Cerebellar nuclear complex (tissue), 1 donor: ENCODE measurements at places on chromosomes 4 and X.

DNA sequence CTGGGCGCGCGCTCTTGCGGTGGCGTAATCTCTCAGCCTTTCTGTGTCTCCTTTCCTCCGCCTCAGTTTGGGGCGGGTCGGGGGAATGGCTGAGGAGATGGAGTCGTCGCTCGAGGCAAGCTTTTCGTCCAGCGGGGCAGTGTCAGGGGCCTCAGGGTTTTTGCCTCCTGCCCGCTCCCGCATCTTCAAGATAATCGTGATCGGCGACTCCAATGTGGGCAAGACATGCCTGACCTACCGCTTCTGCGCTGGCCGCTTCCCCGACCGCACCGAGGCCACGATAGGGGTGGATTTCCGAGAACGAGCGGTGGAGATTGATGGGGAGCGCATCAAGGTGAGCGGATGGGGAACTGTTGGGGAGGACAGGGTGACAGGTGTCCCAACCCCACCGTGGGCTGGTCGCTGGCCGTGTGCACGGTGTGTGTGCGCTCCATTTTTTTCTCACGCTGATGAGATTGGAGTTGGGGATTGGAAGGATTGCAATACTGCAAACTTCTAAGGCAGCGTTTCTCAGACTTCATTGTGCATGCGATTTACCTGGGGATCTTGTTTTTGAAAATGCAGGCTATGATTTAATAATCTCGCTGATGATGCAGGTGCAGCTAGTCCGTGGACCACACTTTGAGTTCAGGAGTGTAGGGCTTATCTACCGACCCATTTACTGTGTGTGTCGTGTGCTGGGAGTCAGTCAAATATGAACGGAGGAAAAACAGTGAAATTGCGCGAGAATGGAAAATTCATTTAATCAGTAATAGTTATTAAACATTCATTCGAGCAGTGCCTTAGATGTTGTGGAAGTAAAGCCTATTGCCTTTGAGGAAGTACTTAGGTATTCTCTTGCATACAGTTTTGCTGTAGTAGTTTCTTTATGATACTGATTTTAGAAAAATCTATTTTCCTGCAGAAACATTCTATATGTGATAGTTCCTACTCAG lies at the start of gene RAB33B:
RAB33B (plus strand) TSS at position 11 of the 935 bp plus-strand sequence; CDS start at position 86, 75 bp downstream.
- no peak for DNase-seq

DNA sequence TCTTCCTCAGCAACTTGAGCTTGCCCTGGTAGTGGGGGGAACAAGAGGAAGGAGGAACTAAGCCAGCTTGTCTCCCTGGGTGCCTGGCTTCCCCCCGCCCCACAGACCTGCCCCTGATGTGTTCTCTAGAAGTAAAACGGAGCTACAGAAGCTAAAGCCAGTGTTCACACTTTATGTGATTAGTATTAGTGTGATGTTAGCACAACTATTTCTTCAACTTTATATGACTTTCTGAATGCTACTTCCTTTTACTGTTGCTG lies 10.7 kb downstream of the RGS12 start:
- DNase-seq = no peak

GRCh38 chr4:57159866-57160265 lies 49.7 kb upstream of the IGFBP7 start:
- DNase-seq = no peak

DNA sequence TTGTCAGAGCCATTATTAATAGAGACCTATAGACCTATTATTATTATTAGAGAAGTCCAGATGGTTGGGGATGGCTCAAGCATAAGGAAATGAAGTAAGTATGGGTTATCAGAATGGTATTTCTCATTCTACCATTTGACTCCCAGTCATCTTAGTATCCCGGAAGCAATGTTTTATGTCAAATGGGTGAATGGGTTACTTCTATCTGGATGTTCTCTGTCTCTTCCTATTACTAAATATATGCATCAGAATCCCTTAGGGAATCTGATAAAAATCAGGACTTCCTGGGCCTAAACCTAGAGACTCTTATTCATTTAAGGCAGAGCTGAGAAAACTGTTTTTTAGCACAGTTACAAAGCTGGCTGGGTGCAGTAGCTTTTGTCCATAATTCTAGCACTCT lies 149.9 kb downstream of the SLC10A7 start:
- no peak for DNase-seq

GRCh38 chr4:99832758-99833157 lies 16.1 kb downstream of the DAPP1 start:
- no peak for DNase-seq

GRCh38 chr4:128303405-128303785 lies 15.8 kb upstream of the PGRMC2 start:
- no peak for DNase-seq

- DNase-seq = no peak
Observed at GRCh38 chr4:88435987-88436693, 20.8 kb upstream of the HERC5 start.

GRCh38 chrX:80412042-80412441 lies 8.2 kb upstream of the TENT5D start:
- DNase-seq = no peak

- DNase-seq = no peak
Observed at GRCh38 chrX:46904626-46905025, 7.6 kb upstream of the JADE3 start.

GRCh38 chr4:56649445-56650261 lies 31.4 kb downstream of the HOPX start:
- DNase-seq = no peak
